T-cell (primary cell): ENCODE measurements at places on chromosomes 12 and 14. TPM values are rescaled to one million over a fixed set of nuclear protein-coding genes. Genes with fewer than 3 reads are reported as not detected.
A peak's percentile ranks its signal among the peaks of the same experiment; 100 is the strongest.

Gene SCN8A
- total RNA-seq, result 0.53 TPM

Gene KRT71
- not detected for total RNA-seq

Gene NRL
- 3.5 TPM for total RNA-seq

Gene SDR9C7
- total RNA-seq, result not detected

Gene NEUROD4
- total RNA-seq, result not detected

Gene HECTD4
- 53.7 TPM for total RNA-seq

Gene HOXC11
- total RNA-seq, result not detected

Gene PTPRB
- total RNA-seq, result 0.25 TPM

Gene EXOC3L4
- not detected for total RNA-seq

Gene C14orf180
- not detected for total RNA-seq

Gene LRP1-AS
- total RNA-seq, result not detected

Gene METAP2
- 53.3 TPM for total RNA-seq

DNA sequence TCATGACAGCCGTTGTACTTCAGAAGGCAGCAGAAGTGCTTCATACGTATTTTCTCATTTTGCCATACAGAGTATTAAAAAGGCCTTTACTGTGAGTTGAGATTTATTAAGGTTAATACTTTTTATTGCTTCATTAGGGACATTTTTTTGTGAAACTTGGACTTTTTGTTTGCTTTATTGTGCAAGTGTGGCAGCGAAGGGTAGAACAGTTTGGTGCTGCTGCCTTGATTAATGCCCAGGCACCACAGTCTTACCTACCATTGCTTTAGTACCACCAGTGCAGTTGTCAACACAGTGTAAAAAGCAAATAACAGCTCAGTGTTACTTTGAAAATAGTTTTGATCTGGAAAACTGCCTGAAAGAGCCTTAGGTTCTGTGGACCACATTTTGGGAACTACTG is 147.4 kb downstream of the PCNX1 start:
- DNase-seq, result no peak

GRCh38 chr12:127381043-127381668 is 885.8 kb upstream of the TMEM132C start:
- no peak for DNase-seq

DNA sequence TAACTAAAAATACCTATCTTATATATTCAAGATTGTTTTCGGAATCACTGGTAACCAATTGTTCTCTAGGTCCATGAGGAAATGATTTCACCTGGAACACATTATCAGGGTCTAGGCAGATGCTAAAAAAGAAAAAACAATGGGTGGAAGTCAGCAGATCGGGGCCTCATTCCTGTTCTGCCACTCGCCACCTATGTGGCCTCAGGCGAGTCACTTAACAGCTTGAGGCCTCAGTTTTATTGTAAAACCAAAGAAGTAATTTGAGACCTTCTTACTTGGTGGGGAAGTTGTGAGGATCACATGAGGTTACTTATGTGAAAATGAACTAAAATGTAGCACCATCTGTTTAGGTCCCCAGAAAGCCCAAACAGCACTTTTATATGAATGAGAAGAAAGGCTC is 6.2 kb upstream of the RNASE10 start:
- no peak for DNase-seq

- DNase-seq, result no peak
Measured at GRCh38 chr12:91126516-91126915, 15.2 kb upstream of the LUM start.

- no peak for DNase-seq
Measured at GRCh38 chr12:125221602-125222001, 156.4 kb downstream of the AACS start.

DNA sequence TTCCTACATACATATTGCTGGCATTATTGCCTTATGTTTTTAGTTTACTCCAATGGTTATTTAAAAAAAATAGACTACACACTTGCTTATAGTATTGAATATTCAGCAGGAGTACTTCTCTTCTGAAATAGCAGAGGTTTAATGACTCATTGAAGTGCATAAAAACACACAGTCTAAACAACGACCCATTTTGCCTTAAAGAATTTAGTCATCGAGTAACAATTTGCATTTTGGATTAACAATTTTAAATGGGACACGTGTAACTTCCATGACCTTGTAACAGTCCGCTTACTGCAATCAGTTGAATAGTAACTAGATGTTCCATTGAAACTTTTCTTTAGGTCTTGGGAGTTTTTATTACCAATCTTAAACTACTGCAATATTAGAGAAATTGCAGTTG is 9.0 kb downstream of the TRHDE start:
- DNase-seq, result no peak

GRCh38 chr12:52185400-52185967 is 6.3 kb downstream of the KRT80 start:
- no peak for DNase-seq

- DNase-seq, result no peak
Measured at GRCh38 chr14:92276074-92276473, 46.9 kb upstream of the SLC24A4 start.

DNA sequence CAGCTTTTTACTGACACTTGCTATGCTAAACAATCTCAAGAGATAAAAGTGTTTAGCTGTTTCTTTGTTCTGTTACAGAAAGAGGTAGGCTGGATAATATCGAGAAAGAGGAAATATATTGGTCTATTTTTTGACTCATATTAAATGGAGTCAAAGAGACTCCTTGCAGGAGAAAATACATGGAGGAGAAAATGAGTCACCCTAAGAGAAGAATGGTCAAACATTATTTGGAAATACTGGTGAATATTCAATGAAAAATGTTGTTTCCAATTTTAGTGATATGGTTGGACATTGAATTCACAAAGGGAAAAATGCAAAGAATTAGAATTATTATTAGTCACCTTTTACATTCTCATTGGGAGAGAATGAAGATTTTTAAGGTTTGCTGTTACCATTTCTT is 3.2 kb downstream of the KCNJ8 start:
- DNase-seq, result no peak

GRCh38 chr12:77392467-77393088 is 327.2 kb upstream of the E2F7 start:
- DNase-seq, result no peak

- no peak for DNase-seq
Measured at GRCh38 chr14:45381091-45381490, 128.1 kb upstream of the MIS18BP1 start.

DNA sequence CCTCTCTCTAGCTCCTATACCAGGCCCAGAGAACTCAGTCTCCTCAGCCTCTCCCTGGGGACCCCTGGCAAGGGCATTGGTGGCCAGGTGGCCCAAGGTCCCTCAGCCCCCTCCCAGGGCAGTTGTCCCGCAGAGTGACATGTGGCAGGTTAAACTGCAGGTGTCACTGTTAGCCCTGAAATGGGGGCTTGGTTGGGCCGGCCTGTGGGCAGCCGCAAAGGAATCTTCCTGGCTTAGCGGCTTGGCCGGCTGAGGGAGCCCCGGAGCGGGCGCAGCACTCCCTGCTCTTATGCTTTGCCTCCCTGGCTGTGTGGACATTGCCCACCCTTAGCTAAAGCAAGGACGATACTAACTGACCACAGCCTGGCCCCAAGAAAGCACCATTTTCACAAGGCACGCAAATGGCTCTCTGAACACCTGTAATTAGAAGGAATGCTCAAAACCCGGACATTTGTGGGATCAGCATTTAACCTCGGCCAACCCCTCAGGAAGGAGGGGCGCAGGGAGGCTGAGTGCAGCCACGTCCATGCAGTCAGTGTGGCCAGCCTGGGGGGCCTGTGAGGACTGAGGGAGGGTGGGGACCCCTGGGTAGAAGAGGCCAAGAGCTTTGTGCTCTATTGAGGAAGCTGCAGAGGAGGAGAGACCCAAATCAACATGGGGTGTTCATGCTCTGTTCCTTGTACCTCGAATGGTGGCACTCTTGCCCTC is 82.2 kb downstream of the PAPOLA start:
- DNase-seq, result no peak

- no peak for DNase-seq
Measured at GRCh38 chr12:40561395-40561966, 130.8 kb upstream of the CNTN1 start.

DNA sequence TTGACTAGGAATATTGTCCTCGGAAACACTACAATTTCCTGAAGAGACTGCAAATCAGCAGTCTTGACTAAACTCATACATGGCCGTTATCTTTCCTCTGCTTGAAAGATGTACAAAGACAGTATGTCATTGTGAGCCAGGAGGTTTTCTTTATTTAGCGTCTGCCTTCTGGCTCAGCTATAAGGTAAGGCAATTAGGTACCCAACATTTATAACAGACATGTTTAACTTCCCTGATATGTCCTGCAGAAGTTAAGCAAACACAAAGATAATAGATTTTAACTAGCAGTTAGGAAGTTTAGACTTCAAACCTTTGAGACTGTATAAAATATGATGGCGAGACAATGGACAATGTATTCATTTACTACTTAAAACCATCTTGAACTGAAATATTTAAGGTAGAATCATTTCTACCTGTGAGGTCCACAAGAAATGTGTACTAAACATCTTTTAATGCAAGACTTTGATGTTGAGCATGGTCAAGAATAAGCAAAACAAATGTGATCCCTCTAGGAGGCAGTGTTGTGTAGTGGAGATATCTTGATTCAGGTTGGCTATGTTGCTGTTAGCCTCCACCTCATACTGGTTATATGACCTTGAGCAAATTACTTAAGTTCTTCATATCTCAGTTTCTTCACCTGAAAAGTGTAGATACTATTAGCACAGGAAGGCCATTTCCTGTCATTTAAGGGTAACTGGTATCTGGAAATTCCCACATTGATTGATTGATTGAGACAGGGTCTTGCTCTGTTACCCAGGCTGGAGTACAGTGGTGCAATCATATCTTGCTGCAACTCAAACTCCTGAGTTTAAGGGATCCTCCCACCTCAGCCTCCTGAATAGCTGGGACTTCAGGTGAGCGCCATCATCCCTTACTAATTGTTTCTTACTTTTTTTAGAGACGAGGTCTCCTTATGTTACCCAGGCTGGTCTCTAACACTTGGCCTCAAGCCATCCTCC is 96.3 kb upstream of the EEA1 start:
- no peak for DNase-seq

DNA sequence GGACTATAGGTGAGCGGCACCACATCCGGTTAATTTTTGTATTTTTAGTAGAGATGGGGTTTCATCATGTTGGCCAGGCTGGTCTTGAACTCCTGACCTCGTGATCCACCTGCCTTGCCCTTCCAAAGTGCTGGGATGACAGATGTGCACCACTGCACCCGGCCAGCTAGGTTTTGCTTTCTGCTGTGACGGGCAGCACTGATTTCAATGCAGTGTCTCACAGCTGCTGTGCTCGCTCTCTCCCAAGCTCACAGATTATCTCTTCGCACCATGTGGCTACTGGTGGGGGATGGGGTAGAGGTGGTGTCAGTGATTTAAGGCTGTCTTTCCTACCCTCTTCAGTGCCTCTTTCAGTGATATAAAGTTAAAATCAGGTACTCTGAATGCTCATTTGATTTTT is 909.1 kb downstream of the TRHDE start:
- no peak for DNase-seq

GRCh38 chr12:43882578-43883178 is 46.8 kb downstream of the TMEM117 start:
- DNase-seq, result peak; percentile 20

GRCh38 chr14:99047441-99048031 is 224.5 kb downstream of the BCL11B start:
- DNase-seq, result no peak

DNA sequence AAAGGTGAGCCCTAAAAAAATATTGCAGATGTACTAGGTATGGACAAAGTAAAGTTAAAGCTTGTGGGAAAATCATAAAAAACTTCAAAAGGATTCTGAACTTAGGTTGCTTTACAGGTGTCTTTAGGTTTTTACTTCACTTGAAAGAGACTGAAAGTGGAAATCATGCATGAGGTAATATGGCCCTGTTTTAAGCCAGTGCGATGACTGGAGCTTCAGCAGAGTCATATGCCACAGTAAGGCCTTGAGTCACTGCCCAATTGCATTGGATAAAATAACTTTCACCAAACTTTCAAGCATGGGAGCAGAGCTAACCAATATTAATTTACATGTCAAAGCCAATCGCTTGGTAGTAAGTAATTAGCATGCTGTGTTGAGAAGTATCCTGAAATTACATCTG is 63.9 kb upstream of the TMEM260 start:
- no peak for DNase-seq

- no peak for DNase-seq
Measured at GRCh38 chr12:49451468-49452259, 84.4 kb downstream of the SPATS2 start.

DNA sequence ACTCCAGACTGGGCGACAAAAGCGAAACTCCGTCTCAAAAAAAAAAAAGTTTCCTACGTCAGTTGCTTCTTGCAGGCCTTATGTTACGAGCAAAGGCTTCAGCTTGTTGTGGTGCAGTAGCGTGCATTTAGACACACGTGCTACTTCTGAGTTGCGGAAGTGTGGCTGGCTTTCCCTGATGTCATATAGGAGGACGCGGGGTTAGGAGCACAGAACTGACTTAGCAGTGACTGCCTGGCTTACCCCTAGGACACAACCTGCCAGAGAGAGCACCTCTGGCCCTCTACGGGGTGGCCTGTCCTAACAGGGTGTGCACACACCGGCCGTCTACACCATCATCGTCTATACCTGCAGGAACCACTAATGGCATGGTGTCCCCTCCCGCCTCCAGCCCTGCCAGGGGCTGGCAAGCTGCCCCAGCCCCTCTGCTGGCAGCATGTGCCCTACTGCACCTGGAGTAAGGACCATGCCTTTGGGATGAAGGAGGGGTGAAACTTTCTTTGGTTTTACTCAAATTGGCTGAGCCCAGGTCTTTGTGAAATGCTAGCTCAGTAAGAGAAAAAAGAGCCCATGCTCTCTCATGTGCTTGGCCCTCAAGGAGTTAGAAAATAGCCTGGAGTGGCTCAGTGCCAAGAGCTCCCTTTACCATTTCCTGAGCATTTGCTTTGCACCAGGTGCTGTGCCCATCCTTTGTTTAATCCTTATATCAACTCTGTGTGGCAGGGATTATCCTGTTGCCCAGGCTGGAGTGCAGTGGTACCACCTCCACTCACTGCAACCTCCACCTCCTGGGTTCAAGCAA is 1.7 kb upstream of the GPR68 start:
- DNase-seq, result peak; percentile 80

DNA sequence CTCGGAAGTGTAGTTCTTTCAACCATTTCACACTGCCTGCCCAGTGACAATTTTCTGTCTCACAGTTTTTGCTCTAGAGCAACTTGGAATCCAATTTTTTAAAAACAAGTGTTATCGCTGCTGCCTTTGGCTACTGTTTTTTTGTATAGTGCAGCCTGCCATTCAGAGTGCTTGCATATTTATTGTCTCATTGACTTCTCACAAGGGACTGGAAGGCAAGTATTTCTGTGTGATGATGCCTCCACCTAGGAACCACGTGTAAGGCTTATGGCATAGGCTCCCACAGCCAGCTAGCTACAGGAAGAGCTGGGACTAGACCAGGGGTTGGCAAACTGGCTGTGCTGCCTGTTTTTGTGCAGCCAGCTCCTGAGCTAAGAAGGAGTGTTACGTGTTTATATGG is 903 bp downstream of the PARPBP start:
- no peak for DNase-seq
